ENCODE measurements at places on chromosomes 13 and 19.
A peak's percentile ranks its signal among the peaks of the same experiment; 100 is the strongest.

GRCh38 chr13:27427641-27428040 is 3.2 kb downstream of the GTF3A start:
- no peak for DNase-seq

DNA sequence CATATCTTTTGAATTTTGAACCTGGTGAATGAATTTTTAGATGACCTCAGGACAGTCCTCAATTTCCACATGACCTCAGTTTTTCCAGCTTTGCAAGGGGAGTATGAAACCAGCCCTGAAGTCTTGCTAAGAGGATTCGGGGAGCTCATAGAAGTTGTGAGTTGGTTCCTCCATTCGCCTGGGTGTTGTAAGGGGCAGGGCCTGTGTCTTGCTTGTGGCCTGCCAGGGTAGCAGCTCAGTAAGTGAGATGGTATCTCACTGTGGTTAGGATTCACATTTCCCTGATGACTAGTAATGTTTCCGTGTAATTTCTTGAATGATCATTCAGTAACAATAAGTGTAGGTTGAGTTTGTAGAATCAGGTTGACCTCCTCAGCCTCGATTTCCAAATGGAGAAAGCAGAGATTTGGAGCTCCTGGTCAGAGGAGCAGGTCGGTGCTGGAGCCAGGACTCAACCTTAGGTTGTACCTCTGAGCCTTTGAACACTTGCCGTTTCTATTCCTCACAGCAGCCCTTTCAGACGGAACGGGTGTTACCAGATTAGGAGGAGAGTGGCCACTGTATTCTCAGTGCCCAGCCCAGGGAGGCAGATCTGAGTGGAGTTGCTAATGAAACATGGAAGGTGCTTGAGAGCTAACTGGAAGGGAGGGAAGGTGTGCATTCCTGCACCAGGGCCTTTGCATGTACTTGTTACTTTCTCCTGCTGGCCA is 14.6 kb downstream of the NACC1 start:
- no peak for DNase-seq

- no peak for DNase-seq
Observed at GRCh38 chr19:22619932-22620331, 14.2 kb upstream of the ZNF492 start.

- DNase-seq = no peak
Observed at GRCh38 chr13:35643625-35644024, 167.1 kb upstream of the MAB21L1 start.

- DNase-seq = no peak
Observed at GRCh38 chr19:23561341-23561740, 125.7 kb downstream of the ZNF675 start.

DNA sequence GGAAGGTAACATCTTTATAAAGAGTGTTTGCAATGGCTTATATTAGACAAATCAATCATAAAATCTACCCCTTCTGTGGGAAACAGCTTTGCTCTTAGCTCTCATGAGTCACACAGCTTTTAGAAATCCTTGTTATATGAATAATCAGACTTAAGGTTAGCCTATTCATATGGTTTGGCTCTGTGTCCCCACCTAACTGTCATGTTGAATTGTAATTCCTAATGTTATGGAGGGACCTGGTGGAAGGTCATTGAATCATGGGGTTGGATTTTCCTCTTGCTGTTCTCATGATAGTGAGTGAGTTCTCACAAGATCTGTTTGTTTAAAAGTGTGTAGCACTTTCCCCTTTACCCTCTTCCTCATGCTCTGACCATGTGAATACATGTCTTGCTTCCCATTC is 704.2 kb upstream of the KLHL1 start:
- no peak for DNase-seq

DNA sequence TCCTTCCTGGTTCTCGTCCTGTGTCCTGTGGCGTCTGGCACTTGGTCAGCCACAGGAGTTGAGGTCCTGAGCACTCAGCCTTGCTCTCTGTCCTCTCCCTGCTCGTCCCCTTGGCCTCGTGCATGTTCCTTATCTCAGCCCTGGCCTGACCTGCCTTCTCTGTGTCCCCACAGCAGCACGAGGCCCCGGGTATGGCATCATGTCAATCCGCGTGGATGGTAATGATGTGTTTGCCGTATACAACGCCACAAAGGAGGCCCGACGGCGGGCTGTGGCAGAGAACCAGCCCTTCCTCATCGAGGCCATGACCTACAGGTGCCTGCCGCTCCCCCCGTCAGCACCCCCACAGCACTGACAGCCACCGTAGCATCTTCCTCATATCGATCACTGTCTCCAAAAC is 4.7 kb downstream of the B3GNT8 start:
- DNase-seq = no peak

DNA sequence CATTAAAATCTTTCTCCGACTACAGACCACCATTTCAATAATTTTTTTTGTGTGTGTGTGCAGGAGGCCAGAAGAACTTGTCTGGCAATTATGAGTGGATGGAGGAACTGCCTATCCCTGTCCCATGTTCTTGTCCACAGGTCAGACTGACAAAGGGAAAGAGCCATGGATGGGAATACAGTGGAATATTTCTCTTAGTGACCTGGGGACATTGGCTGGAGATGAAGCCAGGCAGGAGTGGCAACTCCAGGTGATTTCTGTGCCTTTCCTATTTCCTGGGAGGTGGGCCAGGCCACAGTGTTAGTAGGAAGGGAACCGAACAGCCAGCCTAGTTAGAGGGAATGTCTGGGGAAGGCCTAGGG is 3.7 kb downstream of the PSG9 start:
- DNase-seq = no peak

- no peak for DNase-seq
Observed at GRCh38 chr13:30880151-30880855, 25.8 kb upstream of the MEDAG start.

GRCh38 chr19:33171916-33172359 is 22.2 kb upstream of the LRP3 start:
- no peak for DNase-seq

DNA sequence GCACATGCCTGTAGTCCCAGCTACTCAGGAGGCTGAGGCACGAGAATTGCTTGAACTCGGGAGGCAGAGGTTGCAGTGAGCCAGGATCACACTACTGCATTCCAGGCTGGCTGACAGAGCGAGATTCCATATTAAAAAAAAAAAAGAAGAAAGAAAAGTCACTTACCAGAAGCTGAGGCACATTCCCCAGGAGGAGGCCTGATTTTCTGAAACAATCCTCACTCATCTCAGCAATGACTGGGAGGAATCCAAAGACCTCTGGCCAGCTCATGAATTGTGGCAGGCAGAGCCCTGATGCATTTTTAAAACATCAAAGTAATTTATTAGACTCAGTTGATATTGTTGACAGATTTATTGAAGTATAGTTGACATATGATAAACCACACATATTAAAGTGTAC is 206.3 kb downstream of the FOXO1 start:
- no peak for DNase-seq

- no peak for DNase-seq
Observed at GRCh38 chr13:74092711-74093110, 41.5 kb downstream of the KLF12 start.

- DNase-seq = no peak
Observed at GRCh38 chr19:55651236-55651635, 3.2 kb downstream of the CCDC106 start.

DNA sequence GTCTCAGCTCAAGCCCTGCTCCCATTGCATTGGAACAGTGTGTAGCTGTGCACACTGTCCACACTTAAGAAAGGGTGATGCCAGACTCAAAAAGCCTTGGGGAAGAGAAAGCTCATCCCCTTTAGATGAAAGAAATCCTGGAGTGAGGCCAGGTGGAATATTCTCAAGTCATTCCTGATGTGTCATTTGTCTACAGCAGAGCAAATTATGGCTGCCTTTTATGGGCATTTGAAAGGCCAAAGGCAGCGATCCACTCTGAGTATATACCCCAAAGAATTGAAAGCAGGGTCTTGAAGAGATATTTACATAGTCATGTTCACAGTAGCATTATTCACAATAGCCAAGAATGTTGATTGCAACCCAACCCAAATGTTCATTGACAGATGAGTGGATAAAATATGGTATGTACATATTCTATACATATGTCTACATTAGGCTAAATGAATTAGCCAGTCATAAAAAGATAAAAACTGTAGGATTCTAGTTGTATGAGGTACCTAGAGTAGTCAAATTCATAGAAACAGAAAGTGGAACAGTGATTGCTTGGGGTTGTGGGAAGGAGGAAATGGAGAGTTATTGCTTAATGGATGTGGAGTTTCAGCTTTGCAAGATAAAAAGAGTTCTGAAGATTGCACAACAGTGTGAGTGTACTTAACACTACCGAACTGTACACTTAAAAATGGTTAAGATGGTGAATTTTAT is 214.9 kb downstream of the KCNRG start:
- no peak for DNase-seq

GRCh38 chr13:77891486-77891885 is 27.1 kb downstream of the EDNRB start:
- DNase-seq = no peak

- no peak for DNase-seq
Observed at GRCh38 chr19:2779121-2779740, 3.8 kb downstream of the SGTA start.

DNA sequence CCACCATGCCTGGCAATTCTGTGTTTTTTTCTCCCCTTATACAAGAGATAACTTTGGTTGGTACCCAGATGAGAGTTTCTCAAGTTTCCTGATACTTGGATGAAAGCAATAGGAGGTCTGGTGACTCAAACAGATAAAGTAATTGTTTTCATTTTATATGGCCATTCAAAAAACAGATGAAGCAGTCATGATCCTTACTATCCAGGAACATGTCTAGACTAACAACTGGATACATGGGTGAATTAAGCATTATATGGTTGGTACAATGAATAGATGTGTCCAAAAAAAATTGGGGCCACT is 8.5 kb downstream of the ZNF430 start:
- no peak for DNase-seq

DNA sequence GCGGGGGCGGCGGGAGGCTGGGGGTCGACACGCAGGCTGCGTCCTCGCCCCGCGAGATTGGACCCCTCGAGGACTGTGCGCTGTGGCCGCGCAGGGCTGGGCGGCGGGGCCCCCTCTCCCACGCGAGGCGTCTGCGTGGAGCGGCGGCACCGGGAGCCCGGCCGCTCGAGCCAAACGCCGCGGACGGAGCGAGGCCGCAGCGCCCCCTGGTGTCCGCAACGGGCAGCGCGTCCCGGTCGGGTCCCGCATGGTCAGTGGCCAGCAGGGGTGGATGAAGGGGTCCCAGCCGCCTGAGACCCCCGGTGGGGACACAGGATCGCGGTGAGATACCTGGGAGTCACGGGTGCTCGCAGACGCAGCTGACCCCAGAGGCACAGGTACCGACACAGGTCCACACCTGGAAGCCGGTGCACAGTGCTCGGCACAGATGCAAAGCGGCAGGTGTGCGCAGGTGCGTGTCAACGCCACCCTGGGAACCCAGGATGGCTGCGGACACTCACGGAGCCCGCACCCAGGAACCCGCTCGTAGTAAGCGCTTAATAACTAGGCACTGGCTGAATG is 2.1 kb upstream of the CIRBP start:
- peak; percentile 88 for DNase-seq
